Transverse colon (tissue), 4 donors: ENCODE measurements at places on chromosomes 5 and 9. TPM values are rescaled to one million over a fixed set of nuclear protein-coding genes. Genes with fewer than 3 reads are reported as not detected.

PRXL2C gene
- total RNA-seq = 2.6 TPM

MARCOL gene
- not detected for total RNA-seq

LIX1 gene
- total RNA-seq = 0.41 TPM

DNA sequence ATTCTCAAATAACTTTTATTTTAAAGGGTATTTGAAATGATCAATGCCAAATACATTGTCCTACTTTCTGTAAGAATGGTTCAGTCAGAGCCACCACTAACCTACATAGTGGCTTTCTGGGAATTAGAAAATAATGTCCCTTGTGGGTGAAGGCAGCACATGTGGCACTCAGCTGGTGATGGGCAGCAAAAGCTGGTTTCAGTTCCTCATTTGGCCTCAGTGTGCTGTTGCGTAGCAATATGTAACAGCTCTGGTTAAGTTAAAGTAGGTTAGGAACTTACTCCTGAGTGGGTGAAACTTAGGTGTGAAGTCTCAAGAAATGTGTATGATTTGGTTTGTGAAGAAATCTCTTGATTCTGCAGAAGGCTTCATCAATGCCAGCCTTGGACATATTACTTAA lies 99.6 kb upstream of the SPEF2 start:
- no peak for DNase-seq
- no peaks in the 10 kb centered on the region for H3K36me3 ChIP-seq
- H3K4me1 ChIP-seq = no peaks in the 10 kb centered on the region

- H3K4me3 ChIP-seq = no peak overlapping the region
- peaks cover 7% of the 10 kb centered on the region for H3K4me1 ChIP-seq
- no peaks in the 10 kb centered on the region for H3K36me3 ChIP-seq
Observed at GRCh38 chr5:123350742-123351141, 72.5 kb downstream of the CEP120 start.

GRCh38 chr9:86867804-86868313 lies 79.4 kb downstream of the GAS1 start:
- H3K36me3 ChIP-seq = no peaks in the 10 kb centered on the region
- DNase-seq = no peak
- no peaks in the 10 kb centered on the region for H3K4me1 ChIP-seq
- H3K4me3 ChIP-seq = no peak overlapping the region
- no peak overlapping the region for H3K27ac ChIP-seq
- H3K27me3 ChIP-seq = no peaks in the 10 kb centered on the region

DNA sequence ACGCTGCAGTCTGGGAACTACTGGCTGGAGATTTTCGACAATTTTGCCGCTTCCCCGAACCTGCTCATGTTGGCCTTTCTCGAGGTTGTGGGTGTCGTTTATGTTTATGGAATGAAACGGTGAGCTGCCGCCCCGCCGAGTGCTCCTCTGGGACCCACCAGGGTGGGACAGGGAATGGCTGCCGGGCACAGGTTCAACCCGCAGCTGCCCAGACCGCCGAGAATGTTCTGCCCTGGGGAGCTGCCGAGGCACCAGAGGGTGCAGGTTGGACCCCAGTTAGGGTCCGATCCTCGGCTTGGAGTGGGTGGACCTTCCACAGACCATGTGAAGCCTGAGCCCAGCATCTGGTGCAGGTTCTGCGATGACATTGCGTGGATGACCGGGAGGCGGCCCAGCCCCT lies 19.1 kb downstream of the SLC6A18 start:
- no peak overlapping the region for H3K27ac ChIP-seq
- H3K36me3 ChIP-seq = no peaks in the 10 kb centered on the region
- H3K4me3 ChIP-seq = no peak overlapping the region
- H3K4me1 ChIP-seq = peaks cover 5% of the 10 kb centered on the region
- peaks cover 47% of the 10 kb centered on the region for H3K27me3 ChIP-seq

GRCh38 chr9:92342825-92343488 lies 17.2 kb downstream of the CENPP start:
- no peak for DNase-seq
- peaks cover 12% of the 10 kb centered on the region for H3K4me1 ChIP-seq
- no peak overlapping the region for H3K4me3 ChIP-seq
- H3K36me3 ChIP-seq = no peaks in the 10 kb centered on the region
- H3K27me3 ChIP-seq = no peaks in the 10 kb centered on the region
- H3K27ac ChIP-seq = no peak overlapping the region

DNA sequence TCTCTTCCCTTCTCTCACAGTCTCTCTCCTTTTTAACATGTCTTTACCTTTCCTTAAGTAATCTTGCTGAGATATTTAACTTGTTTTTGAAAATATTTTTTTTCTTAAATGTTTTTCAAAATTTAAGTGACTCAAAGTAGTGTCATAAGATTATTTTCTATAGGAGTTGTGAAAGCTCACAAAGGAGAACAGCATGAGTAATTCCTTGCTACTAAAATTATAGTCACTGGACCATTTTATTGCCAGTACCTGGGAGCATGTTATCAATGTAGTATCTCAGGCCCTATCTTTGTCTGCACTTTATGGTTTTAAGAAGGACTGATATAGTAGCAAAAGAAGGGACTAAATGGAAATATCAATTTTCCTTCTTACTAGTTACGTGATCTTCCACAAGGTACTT lies 181.9 kb downstream of the TMEM232 start:
- no peak overlapping the region for H3K27ac ChIP-seq
- H3K36me3 ChIP-seq = no peaks in the 10 kb centered on the region
- no peaks in the 10 kb centered on the region for H3K27me3 ChIP-seq
- no peak overlapping the region for H3K4me3 ChIP-seq

DNA sequence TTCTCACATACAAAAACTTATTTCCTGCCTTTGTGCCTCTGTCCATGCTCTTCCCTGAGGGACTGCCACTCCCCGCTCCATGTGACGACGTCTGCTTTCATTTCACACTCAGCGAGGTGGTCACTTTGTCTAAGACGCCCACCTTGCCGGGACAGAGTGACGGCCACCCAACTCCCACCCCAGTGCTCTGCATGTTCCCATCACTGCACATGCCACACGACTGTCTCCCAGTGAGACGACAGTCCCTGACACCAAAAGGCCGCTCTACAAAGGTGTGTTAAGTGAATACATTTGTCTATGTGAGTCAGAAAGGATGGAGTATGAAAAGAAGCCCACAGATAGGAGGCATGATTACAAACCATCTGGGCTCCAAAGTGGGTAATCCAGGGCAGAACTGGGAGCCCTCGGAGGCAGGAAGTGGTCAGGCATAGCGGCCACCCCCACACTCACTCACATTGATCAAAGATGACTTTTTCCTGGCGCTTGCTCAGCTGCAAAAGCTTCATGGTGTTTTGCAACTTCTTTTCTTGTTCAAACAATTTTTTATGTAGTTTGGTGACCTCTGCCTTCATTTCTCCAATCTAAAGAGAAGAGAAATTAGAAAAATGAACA lies 185.8 kb downstream of the CDK5RAP2 start:
- H3K27ac ChIP-seq = no peak overlapping the region
- H3K4me1 ChIP-seq = no peaks in the 10 kb centered on the region
- no peak overlapping the region for H3K4me3 ChIP-seq

GRCh38 chr5:109911731-109912130 lies 222.0 kb downstream of the MAN2A1 start:
- no peaks in the 10 kb centered on the region for H3K36me3 ChIP-seq
- H3K4me3 ChIP-seq = no peak overlapping the region
- H3K27me3 ChIP-seq = no peaks in the 10 kb centered on the region
- no peak for DNase-seq
- no peak overlapping the region for H3K27ac ChIP-seq

GRCh38 chr9:92745331-92745730 lies 19.3 kb downstream of the BICD2 start:
- no peaks in the 10 kb centered on the region for H3K36me3 ChIP-seq
- peaks cover 28% of the 10 kb centered on the region for H3K4me1 ChIP-seq
- no peak overlapping the region for H3K27ac ChIP-seq
- no peak for DNase-seq
- no peak overlapping the region for H3K4me3 ChIP-seq
